Activated T-helper 1 cell treated with anti-CD3 and anti-CD28 coated beads, Interleukin-2, amount 50 U/mL, for 16 hours (primary cell): ENCODE measurements at places on chromosomes 3 and 15.

- no peak for DNase-seq
These were observed 16.2 kb downstream of the MB21D2 start for GRCh38 chr3:192901435-192901834.

DNA sequence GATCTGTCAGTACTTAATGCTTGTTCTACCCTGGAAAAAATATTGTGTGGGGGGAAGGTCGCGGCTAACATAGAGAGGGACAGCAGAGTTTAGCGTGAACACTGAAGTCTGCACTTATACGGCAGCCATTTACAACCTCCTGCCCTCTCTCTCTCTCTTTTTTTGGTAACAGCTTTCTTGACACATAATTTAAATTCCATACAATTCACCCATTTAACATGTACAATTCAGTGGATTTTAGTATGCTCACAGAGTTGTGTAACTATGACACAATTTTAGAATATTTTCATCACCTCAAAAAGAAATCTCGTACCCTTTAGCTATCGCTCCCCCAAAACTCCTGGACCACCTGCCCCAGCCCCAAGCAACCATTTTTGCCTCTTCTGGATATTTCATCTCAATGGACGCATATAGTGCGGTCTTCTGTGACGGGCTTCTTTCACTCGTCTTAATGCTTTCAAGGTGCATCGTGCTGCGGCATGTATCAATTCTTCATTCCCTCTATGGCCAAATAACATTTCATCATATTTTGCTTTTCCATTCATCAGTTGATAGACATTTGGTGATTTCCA lies 141.8 kb downstream of the XXYLT1 start:
- DNase-seq = no peak

DNA sequence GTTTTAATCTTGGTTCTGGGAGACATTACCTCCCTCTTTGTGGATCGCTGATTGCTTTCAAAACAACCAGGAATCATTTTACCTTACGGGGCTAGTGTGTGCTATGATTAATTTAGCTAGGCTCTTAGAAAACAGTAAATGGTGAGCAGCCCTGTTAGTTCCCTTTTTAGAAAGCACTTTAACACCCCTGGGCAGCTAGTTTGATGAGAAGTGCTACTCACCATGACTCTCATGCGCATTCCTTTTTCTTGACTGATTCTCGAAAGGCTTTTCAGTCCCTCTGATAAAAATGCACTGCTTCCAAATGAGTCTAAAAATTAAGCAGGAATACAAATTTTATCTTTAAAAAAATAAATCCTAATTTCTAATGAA lies 75.3 kb upstream of the LEKR1 start:
- no peak for DNase-seq

DNA sequence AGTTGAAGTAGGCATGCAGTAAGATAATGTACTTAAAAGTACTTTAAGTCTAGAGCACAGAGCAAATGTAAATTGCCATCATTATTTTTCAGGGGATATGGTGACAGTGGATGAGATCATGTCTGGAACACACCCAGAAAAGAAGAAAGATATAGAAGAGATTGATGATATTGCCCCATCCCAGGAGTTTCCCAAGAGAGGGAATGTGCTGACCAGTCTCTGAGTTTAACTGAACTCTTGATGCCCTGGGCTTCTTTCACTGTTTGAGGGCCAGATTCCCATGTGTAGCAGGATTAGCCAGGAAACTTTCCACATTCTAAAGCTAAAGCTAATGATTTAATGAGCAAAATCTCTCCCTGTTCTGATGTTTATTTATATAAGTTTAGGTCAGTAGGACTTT lies 366.8 kb upstream of the UMPS start:
- DNase-seq = no peak

DNA sequence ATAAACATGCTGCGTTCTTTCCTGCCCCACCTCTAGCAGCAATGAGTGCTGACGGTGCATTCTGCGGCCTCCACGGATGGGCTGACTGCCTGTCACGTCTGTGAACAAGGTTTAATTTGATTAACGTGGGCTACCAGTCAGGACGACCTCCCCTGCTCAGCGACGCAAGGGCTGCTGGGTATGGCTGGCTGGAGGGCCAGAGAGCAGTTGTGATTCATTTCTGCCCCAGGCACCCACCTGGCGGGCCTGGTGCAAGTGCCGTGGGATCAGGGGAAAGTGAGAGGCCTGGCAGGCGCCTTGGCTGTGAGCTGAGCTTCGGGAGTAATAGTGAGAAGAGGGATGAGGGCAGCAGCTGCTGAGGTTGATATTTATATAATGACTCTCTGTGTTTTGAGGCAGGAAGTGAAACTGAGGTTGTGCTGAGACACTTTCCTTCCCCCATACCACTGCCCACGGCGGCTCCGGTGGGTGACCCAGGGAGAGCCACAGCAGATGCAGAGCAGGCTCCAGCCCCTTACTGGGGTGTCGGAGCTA lies 190.4 kb upstream of the BCL6 start:
- no peak for DNase-seq

DNA sequence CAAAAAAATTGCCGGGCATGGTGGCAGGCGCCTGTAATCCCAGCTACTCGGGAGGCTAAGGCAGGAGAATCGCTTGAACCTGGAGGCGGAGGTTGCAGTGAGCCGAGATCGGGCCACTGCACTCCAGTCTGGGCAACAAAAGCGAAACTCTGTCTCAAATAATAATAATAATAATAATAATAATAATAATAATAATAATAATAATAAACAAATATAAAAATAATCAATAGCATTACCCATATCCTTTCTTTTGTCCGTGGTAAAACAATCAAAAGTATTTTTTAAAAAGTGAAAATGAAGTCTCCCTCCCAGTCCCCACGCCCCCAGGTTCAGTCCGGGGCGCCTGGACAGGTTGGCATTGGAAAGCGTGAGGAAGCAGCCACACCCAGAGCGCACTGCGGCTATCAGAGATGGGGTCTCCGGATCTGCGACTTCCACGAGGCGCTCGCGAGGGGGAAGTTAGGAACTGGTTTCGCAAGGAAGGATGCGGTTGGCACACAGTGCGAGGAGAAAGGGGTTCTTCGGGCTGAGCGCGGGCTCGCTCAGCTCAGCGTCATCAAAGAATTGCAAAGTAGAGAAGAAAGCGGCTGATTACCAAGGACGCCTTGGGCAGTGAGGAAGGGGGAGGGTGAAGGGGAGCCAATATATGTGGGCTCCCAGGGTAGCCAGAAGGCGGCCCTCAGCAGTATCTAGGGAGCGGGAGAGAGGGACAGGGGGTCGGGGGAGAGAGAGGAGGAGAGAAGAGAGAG lies 69.5 kb upstream of the EPHB3 start:
- no peak for DNase-seq

GRCh38 chr3:81823882-81824395 lies 62.5 kb upstream of the GBE1 start:
- no peak for DNase-seq

GRCh38 chr3:13879102-13879945 lies 547 bp downstream of the WNT7A start:
- DNase-seq = peak; percentile 18

- no peak for DNase-seq
These were observed 20.4 kb downstream of the SYNM start for GRCh38 chr15:99125061-99125891.

- DNase-seq = no peak
These were observed 347.2 kb upstream of the TPRG1 start for GRCh38 chr3:188824566-188824965.

DNA sequence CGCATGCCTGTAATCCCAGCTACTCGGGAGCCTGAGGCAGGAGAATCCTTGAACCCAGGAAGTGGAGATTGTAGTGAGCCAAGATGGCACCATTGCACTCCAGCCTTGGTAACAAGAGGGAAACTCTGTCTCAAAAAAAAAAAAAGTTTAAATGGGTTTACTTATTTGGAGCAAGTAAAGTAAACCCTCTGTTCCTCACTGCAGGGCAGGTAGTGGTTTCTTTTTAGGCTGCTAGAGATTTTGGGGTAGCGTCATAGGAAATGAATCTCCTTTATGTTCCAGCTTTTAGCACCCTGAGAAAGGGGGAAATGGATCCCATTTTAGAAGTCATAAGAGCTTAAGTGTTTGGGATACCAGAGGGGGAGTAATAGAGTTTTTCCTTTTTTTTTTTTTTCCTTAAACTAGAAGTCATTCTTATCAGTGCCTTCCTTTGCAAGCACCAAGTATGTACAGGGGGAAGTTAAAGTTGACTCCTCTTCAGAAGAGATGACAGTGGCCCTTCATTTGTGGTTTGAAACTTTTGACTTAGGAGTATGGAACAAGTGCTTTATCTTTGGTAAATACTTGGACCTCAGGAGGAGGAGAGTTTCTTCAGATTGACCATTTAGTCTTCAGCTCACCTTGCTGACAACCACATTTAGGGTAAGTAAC lies 8.0 kb downstream of the PXK start:
- DNase-seq = no peak

DNA sequence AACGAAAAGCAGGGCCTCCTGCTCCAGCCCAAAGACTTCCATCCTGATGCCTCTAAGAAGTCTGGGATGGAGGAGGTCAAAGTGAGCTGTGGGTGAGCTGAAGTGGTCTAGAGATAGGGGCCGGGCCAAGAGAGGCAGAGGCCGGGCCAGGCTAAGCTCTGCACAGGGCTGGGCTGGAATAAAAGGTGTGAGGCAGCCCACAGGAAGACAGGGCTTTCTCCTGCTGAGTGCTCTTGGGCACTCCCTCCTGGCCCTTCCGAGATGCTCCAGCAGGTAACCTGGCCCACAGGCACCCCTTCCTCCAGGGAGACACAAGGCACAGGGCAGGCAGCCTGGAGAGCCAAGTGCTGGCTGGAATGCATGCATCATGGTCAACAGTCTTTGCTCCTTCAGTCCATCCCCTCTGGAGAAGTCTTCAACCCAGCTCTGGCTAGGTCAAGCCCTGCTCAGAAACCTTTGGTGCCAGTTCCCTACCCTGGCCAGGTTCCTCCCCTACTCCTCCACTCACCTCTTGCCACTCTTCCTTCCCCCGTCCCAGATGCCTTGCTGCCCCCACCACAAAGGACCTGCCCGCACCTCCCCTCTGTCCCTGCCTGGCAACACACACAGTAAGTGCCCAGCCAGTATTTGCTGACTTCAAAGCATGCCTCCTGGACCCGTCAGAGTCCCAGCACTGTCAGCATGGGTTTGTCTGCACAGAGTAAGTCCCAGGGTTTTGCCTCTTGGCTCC lies 93.6 kb downstream of the SEC22A start:
- no peak for DNase-seq

DNA sequence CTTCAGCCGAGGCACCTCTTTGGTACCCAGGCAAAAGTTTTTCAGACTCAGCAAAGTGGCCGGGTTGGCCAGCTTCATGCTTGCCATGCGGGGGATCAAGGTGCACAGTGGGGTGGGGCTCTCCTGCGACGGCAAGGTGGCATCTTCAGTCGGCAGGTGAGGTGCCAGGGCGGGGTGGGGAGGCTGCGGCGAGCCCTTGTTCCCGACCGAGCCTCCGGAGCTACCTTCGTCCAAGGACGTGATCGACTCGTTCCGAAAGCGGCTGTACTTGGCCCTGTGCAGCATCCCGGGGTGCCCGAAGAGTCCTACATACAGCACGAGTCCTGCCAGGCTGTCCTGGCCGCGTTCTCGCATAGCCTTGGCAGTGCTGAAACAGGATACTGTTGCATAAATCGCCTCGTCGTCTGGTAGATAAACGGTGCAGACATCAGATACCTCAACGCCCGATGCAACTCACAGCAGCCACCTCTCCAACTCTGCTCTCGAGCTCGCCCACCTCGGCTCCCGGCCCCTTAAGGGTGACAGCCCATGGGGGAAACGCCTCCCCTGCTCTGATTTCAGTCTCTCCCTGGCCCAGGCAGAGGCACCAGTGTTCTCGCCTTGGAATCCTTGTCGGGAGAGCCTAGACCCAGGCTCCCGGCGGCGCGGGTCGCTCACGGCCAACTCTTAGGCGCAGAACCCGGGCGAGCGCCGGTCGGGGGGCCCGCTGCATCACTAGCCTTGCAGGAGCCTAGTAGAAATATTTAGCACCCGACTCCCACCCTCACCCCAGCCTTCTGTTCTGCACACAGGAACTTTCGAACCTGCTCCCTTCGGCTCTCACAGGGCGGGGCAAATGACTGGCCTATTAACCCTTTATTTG lies 826 bp downstream of the SHC4 start:
- DNase-seq = no peak

DNA sequence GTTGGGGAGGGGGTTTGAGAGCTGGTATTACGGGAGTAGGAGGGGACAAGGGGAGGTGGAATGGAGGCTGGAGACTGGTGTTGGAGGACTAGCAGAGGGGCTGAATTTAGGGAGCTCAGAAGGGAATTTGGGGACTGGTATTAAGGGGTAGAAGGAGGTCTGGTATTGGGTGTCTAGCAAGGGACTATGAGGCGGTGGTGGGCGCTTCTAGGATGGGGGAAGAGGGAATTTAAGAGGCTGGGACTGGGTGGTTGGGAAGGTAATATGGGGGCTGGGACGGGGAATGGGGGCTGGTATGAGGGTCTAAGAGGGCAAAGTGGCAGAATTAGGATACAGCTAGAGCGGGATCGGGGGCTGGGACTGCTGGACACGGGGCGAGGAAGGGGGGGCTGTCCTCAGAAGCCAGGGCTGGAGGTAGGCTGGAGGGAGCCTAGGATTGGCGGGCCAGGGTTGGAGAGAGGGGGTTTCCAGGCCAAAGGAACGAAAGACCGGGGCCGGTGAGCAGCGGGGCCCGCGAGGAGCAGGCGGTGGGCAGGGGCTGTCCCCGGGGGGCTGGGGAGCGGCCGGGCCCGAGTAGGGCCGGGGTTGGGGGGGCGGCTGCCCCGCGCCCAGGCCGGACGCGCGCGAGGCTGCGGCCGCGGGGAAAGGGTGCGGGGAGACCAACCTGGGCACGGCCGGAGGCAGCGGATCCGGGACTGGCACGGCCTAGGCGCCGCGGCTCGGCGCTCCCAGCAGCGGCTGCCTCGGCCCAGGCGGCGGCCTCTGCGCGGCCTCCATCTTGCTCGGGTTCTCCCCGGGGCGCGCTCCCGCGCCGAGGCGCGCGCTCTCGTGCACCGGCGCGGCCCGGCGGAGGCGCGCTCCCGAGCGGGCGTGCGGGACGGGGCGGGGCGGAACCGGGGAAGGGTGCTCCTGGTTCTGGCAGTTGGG lies at the start of gene LHFPL4:
TSS of gene LHFPL4 (minus strand) at position 802 of the 927 bp plus-strand sequence. CDS start 1,143 bp downstream, outside the sequence.
- no peak for DNase-seq

- DNase-seq = no peak
These were observed 1088.9 kb downstream of the NAALADL2 start for GRCh38 chr3:175948041-175948440.

DNA sequence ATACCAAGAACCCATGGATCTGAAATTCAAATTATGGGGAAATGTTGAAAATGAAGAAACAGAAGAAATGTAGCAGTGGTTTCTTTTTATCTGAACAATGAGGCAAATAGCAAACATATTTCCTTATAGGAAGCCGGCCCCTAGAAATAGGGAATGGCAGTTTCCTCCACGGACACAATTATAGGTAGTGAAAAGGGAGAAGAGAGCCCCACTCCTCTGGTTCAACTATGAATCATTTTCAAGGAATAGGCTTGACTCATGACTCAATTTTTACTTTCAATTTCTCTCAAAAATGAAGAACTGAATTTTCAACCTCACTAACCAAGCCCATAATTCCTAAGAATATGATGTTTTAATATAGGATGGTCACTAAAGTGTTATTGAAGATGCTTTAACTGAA lies 243.1 kb downstream of the MECOM start:
- DNase-seq = no peak
